ENCODE measurements at places on chromosomes 16 and 17.

- DNase-seq = no peak
Measured at GRCh38 chr17:28371245-28372202, at the start of gene SARM1. SARM1 (plus strand) TSS chr17:28371694; CDS start chr17:28372033, 339 bp downstream.

DNA sequence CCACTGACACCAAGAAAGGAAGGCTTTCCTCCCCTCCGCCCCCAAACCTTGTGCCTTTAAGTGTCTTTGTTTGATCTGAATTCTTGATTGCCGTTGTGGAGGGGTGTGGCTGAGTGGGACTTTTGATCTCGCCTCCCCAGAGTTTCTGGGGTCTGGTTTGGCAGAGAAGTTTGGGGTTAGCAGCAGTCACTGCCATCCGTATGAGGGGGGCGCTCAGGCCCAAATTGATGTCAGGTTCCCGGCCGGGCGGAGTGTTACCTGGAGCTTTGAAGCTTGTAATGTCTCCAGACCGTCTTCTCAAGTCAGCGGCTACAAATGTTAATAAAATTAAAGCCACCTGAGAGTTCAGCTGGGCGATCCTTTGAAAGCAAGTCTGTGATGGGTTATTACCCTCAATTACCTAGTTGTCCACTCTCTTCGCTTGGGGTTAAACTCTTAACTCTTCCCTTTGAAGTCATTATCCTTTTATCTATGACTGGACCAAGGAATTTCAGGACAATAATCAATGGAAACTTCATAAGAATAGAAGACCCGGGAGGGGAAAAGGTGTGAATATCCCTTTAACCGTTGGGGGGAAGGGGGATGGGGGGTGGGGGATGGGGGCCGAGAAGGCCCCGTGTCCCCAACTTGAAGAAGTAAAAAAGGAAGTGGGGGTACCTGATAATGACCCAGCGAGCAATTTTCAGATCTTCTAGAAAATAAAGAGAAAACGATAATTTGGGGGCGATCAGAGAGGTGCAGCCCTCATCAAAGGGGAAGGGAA lies 31.8 kb upstream of the AXIN2 start:
- no peak for DNase-seq

DNA sequence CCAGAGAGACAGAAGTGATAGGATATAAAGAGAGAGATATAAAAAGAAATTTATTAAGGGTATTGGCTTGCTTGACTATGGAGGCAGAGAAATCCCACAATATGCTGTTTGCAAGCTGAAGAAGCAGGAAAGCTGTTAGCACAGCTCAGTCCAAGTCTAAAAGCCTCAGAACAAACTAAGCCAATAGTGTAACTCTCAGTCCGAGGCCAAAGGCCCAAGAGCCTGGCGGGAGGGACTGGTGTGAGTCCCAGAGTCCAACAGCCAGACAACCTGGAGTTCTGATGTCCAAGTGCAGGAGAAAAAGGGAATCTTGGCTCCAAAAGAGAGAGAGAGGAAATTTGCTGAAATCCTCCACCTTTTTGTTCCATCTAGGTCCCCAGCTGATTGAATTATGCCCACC lies 30.3 kb upstream of the NACA2 start:
- DNase-seq = no peak

DNA sequence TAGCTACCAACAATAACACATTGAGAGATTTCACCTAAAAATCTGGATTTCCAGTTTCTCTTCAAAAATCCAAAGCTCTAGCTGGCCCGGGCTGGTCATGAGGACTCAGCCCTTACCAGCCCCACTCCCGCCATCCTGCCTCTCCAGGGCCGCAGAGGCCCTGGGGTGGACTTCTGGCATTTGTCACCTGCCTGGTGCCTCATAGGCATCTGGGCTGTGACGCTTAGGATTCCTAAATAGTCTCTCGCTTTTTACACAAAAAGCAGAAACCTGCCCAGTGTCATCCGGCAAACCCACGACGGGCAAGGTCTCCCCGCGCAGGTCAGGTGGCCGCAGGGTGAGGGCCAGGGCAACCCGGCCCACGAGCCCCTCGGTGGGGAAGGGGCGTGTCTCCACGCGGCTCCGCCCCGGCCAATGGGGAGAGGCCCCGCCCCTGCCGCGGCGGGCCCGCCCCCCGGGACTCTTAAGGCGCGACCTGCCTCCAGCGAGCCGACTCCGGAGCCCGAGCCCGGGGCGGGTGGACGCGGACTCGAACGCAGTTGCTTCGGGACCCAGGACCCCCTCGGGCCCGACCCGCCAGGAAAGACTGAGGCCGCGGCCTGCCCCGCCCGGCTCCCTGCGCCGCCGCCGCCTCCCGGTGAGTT lies at the start of gene VASN:
VASN (plus strand) TSS at position 492 of the 644 bp plus-strand sequence. CDS start 9,030 bp downstream, outside the sequence.
- no peak for DNase-seq

- DNase-seq = no peak
Measured at GRCh38 chr17:36855459-36855858, 81.8 kb upstream of the LHX1 start.

GRCh38 chr16:19071811-19072777 lies 4.7 kb downstream of the COQ7 start:
- no peak for DNase-seq

- no peak for DNase-seq
Measured at GRCh38 chr17:20053361-20053964, 44.3 kb downstream of the SPECC1 start.

GRCh38 chr17:81388091-81388611 lies 7.1 kb upstream of the BAHCC1 start:
- DNase-seq = no peak

- no peak for DNase-seq
Measured at GRCh38 chr16:51151435-51151960, 428 bp upstream of the SALL1 start.

GRCh38 chr17:57880086-57880456 lies 30.2 kb upstream of the MRPS23 start:
- DNase-seq = no peak

DNA sequence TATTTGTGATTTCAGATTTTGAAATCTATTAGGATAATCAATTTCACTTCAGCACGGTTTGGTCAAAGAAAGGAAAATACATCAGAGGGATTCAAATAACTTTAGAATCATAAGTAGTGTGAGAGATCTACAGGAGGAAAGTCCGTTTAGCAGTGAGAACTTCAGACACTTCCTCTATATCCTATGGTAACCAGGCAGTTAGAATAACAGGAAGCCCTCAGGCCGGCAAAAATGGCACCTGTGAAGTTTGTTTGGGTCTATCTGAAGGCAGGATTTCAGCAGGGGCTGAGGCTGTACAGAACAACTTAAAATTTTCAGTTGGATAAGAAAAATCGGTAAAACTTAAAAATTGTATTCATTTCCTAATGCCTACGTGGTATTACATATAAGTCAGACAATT lies 24.9 kb downstream of the KCNJ16 start:
- DNase-seq = no peak

DNA sequence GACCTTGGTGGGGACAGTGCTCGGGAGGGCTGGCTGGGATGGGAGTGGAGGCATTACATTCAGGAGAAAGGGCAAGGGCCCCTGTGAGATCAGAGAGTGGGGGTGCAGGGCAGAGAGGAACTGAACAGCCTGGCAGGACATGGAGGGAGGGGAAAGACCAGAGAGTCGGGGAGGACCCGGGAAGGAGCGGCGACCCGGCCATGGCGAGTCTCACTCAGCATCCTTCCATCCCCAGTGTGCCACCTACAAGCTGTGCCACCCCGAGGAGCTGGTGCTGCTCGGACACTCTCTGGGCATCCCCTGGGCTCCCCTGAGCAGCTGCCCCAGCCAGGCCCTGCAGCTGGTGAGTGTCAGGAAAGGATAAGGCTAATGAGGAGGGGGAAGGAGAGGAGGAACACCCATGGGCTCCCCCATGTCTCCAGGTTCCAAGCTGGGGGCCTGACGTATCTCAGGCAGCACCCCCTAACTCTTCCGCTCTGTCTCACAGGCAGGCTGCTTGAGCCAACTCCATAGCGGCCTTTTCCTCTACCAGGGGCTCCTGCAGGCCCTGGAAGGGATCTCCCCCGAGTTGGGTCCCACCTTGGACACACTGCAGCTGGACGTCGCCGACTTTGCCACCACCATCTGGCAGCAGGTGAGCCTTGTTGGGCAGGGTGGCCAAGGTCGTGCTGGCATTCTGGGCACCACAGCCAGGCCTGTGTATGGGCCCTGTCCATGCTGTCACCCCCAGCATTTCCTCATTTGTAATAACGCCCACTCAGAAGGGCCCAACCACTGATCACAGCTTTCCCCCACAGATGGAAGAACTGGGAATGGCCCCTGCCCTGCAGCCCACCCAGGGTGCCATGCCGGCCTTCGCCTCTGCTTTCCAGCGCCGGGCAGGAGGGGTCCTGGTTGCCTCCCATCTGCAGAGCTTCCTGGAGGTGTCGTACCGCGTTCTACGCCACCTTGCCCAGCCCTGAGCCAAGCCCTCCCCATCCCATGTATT lies 1.1 kb downstream of the CSF3 start:
- DNase-seq = no peak

- DNase-seq = no peak
Measured at GRCh38 chr16:8138666-8139065, 451.6 kb downstream of the TMEM114 start.

- DNase-seq = no peak
Measured at GRCh38 chr16:13377143-13377542, 475.7 kb downstream of the SHISA9 start.
